ENCODE measurements at places on chromosomes 11 and 22.

DNA sequence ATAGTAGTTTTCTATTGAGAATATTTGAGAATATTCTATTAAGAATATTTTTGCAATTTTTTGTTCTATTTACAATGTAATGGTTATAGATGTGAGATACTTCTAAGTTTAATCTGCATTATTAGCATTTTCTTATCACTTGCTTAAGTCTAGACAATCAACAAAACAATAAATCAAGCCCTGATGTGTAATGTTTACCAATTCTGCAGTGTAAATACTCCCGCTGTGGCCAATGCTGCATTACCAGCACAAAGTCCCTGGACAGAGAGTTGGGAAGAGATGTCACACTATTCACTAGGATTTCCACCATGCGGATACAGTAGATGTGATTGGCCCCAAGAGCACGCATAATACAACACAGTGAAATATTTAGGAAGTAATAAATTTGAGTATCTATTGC is 47.6 kb upstream of the GCAT start:
- DNase-seq: no peak

- DNase-seq: no peak
Observed at GRCh38 chr22:46586123-46586519, 34.1 kb upstream of the GRAMD4 start.

- no peak for DNase-seq
Observed at GRCh38 chr11:44256673-44257291, 53.2 kb downstream of the ALX4 start.

DNA sequence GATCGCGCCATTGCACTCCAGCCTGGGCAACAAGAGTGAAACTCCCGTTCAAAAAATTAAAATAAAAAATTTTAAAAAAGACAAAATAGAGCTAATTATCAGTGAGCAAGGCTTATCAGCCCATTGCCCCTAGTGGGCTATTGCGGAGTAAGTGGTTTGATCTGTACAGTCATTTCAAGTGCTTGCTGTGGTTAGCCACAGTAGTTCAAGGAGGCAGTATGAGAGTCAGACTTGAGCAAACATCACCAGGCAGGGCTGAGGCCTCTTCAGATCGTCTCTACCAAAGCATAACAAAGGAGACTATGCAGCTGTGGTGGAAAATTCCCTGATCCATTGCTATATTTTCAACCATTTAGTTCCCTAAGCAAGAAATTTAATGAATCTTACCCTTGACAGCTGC is 4.3 kb upstream of the SBF2 start:
- DNase-seq: no peak
